Lower leg skin (tissue), 4 donors: ENCODE measurements at places on chromosomes 5 and 9.
A peak's percentile ranks its signal among the peaks of the same experiment; 100 is the strongest.

- DNase-seq, result no peak
Observed at GRCh38 chr9:121331992-121332685, 37.9 kb downstream of the STOM start.

GRCh38 chr5:160352308-160352707 lies 18.1 kb downstream of the C1QTNF2 start:
- DNase-seq, result no peak

GRCh38 chr5:129454461-129454860 lies 5.6 kb upstream of the ADAMTS19 start:
- no peak for DNase-seq

DNA sequence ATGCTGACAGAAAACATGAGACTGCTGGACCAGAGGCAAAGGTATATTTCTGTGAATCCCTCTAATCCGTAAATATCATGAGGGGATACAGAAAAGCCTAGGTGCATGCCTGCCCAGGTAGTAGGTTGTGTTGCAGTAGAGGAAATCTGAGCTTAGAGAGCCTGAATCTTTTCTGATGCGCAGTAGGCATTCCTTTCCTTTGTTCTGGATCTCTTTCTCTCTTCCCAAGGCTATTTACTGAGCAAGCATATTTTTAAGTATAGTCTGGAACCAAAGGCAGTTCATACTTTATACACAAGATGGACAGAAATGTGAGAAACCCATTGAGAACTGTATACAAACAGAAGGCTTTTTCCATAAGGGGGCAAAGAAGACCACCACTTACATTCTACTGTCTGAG lies 359.3 kb downstream of the TMEM161B start:
- no peak for DNase-seq

DNA sequence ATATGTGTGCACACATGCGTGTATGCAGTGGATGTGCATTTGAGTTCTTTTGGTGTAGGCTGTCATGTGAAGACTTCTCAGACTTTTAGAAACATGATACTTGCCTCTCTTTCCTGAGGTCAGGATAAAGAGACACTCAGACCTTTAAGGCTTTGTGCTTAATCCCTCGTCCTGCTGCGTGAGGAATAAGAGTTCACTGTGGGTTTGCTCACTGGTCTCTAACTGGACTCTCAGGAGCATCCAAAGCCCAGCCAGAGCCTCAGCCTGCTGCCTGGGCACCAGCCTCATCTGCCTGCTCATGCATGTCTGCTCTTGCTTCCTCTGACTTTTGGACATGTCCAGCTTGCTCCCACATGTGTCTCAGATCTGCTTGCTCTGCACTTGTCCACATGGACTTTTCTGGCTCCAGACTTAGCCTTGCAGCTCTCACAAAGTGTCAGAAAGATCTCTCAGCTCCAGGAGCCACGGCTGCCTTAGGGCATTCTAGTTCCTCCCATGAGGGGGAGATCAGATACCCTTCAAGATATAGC lies 65.1 kb upstream of the ZNF366 start:
- no peak for DNase-seq

DNA sequence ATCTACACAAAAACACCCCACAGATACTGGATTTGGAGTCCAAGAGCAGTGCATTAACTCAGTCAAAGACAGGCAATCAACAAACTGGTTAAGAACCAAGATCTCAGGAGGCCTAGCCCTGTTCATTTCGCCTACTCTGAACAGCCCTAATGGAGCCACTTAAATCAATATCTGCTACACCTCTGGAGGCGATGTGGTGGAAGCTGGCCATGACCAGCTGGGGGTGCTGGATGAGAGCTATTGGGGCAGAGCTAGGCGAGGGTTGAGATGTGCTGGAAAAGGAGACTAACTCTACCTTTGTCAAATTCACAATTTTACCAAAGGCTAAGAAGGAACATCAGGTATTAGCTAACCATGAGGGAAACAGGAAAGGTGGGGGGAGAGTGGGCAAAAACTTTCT lies 23.3 kb upstream of the ARSB start:
- DNase-seq, result no peak

DNA sequence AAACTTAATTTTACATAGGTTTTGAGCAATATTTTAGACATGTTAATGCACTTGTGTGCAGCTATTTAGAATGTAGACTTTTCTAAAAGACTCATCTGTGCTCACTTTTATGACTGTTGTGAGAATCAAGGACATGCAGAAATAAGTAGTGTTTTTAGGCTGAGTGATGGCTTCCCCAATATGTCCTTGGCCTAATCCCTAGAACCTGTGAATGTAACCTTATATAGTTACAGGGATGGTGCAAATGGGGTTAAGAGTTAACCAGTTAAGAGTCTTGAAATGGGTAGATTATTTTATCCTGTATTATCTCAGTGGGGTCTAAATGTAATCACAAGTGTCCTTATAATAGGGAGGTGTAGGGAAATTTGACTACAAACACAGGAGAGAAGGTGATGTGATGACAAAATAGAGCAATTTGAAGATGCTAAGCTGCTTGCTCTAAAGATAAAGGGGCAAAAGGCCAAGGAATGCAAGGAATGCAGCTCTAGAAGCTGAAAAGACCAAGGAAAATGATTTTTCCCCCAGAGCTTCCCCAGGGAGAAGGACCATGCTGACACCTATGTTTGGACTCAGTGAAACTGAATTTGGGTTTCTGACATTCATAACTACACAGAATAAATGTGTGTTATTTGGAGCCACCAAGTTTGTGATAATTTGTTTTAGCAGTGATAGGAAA lies 298.0 kb upstream of the PAPPA start:
- no peak for DNase-seq

DNA sequence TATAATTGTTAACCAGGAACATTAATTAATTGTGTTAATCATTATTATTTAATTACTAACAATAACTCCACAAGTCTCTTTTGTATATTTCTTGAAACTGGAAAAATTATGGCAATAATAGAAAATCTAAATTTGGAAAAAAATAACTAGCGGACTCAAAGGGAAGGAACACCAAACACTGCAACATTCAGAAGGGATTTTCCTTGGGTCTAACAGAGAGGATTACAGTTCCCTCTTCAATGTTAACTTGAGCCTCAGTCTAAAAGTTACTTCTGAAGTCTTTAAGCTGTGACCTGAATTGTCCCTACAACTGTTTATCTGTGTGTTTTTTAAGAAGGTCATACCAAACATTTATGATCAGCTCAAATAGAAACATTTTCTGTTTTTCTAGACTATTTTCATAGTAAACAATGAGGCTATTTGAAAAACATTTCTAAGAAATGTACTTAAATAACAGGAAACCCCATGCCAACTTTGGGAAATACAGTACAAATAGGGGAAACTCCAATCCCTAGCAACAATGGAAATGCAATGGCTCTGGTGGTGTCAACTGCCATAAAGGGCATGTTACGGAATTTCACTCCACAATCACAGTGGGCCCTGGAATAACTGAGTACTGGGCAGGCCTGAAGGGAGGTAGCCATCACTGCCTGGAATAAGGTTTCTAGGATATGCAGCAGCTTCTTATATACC lies 61.2 kb downstream of the MCTP1 start:
- no peak for DNase-seq

DNA sequence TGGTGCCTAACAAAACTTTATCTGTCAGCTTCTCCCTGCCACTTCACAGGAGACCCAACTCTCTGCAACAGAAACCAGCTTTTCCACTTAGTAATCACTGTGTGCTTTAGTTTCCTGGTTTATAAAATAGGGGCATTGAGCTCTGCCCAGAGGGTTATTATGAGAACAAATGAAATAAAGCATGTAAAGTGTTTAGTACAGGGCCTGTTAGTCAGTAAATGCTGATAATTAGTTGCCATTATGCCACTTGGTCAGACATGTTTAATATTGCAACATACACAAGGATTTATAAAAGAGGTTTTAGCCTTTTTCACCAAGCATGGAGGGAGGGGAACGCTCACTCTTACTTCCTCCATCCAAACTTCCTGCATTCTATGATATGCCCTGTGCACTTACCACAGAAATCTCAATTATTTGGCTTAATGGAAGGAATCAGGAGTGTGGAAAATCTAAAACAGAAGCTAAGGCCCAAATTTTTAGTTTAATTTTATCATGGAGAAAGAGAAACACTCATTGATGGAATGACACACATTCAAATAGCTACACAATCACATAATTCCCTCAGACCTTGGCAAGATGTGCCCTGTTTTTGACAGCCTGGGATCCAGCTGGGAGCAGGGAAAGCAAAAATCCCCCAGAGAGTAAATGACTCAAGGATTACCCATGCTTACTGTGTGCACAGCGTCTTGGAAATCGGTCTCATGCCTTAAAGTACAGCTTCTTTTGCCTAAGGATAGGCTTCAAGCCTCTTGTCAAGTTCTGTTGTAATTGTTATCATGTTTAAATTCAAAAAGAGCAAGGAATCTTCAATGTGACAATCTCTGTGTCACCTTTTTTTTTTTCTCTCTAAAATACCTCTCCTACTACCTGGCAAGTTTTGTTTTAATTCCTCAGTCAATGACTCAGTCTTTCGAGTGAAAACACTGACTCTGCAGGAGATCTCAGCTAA lies 34.0 kb downstream of the ZNF474 start:
- peak; percentile 66 for DNase-seq

- no peak for DNase-seq
Observed at GRCh38 chr5:54040804-54041203, 269.6 kb downstream of the ARL15 start.

- no peak for DNase-seq
Observed at GRCh38 chr5:142222866-142223558, 101.8 kb downstream of the SPRY4 start.

DNA sequence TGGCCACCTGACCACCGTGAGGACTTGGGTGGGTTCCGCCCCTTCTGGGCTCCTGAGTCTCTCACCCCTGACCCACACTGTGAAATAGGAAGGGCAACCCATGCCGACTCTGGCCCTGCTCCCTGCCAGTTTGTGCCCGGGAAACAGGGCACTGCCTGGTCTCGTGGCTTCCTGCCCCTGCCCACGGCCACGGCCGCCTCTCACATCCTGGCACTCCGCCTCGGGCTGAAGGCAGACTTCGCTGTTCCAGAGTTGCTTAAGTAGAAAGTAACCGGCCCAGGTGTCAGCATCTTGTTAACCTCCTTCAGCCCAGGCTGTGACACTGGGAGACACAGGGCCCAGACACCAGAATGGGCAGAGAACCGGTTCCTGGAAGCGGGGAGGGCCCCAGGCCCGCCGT lies 68.7 kb upstream of the RNU6ATAC start:
- no peak for DNase-seq

DNA sequence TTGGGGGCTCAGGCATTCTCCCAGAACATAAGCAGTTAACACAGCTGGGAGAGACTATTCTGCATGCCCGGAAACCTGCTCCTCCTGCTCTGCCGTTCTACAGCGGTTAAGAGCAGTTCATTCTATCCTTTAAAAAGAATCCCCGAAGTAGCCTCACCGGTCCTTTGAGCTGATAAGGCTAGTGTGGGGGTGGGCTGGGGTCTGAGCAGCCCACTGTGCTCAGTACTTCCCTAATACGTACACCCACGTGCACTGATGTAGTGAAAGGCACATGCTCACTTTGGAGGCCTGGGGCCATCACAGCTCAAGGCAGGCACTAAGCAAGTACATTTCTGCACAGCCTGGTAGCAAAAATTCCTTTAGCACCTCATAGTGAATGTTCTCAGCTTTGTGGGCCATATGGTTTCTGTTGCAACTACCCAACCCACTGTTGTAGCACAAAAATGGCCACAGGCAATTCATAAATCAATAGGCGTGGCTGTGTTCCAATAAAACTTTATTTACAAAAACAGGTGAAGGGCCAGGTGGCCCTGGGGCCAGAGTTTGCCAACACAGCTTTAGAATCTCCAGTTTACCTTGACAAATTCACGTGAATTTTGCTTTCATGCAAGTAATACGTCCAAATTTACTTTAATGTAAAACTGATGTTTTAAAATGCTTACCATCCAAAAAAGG lies 136.4 kb downstream of the ZNF354C start:
- no peak for DNase-seq

- no peak for DNase-seq
Observed at GRCh38 chr5:83714810-83715209, 5.8 kb downstream of the HAPLN1 start.
